Karpas-422 (cell line): ENCODE measurements at places on chromosomes 6 and 20. TPM values are rescaled to one million over a fixed set of nuclear protein-coding genes. Genes with fewer than 3 reads are reported as not detected.
A peak's percentile ranks its signal among the peaks of the same experiment; 100 is the strongest.

DNA sequence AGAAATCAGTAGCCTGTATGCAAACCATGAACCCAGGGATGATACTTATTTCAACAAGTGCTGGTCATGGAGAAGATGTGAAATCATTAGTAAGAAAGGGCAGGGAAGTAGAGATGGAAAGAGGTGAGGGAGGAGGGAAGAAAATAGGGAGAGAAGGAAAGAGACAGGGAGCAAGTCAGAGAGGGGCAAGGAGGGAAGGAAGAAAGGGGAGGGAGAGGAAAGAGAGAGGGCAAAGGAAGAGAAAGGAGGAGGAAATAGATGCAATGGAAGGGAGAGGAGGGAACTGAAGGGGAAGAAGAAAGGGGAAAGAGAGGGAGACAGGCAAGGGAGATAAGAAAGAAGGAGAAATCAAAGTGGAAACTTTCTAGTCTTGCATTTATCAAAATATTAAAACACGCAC, 195.1 kb downstream of the KIF16B start:
- no peaks in the 10 kb centered on the region for H3K4me1 ChIP-seq
- no peak overlapping the region for H3K4me3 ChIP-seq
- no peaks in the 10 kb centered on the region for H3K27me3 ChIP-seq
- no peak overlapping the region for H3K27ac ChIP-seq
- no peak for DNase-seq

DNA sequence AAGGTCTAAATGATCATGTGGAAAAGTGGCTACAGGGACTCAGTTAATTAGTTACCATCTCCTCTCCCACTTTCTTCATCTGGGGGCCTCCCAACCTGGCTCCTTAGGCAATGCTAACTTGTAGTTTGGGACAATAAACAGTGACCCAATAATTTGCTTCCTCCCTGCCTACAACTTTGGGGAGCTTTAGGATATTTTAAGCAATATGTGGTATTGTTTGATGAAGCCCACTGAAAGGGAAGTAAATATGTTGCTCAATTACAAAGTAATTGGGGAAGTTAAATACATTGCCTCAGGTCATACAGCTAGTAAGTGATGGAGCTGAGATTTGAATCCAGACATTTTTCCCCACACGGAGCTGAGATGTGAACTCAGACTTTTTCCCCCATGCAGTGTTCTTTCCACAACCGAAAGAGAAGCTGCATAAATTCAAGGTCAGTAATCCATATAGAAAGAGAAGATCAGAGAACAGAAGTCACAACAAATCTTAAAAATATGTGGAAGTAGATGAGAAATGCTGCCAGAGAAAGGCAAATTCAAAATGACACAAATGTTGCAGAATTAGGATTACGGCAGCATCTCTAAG, 26.6 kb downstream of the ZHX3 start:
- no peaks in the 10 kb centered on the region for H3K27me3 ChIP-seq
- no peak overlapping the region for H3K27ac ChIP-seq
- H3K36me3 ChIP-seq: no peaks in the 10 kb centered on the region
- no peaks in the 10 kb centered on the region for H3K4me1 ChIP-seq

DNA sequence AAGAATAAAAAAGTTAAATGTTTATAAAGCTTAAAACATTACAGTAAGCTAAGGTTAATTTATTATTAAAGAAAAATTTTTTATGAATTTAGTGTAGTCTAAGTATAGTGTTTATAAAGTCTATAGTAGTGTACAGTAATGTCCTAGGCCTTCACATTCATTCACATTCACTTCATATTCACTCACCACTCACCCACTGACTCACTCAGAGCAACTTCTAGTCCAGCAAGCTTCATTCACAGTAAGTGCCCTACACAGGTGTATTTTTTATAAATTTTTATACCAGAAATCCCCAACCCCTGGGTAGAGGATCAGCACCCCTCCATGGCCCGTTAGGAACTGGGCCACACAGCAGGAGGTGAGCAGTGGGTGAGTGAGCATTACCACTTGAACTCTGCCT, 24.3 kb upstream of the ADGRF1 start:
- H3K27ac ChIP-seq: no peak overlapping the region
- no peaks in the 10 kb centered on the region for H3K36me3 ChIP-seq
- no peaks in the 10 kb centered on the region for H3K27me3 ChIP-seq

DNA sequence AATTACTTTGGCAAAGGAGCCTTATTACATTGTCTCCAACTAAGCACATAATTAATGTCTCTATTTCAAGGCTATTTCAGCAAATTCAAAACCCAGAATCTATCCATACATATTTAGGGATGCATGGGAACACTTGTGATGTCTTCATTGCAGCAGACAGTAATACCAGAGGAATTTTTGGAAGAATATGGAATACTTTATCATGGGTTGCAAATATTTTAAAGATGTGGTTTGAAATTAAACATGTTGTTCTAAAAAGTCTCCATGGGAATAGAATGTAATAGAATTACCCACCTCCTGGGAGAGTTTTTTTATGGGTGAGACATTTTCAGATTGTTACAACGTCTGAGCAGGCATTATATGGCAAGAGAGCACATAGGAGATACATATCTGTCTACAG, 170.8 kb downstream of the KCNQ5 start:
- no peaks in the 10 kb centered on the region for H3K36me3 ChIP-seq
- no peaks in the 10 kb centered on the region for H3K27me3 ChIP-seq
- no peak overlapping the region for H3K27ac ChIP-seq
- no peaks in the 10 kb centered on the region for H3K4me1 ChIP-seq

GRCh38 chr20:32445539-32446273, 87.6 kb downstream of the ASXL1 start:
- no peaks in the 10 kb centered on the region for H3K27me3 ChIP-seq
- H3K36me3 ChIP-seq: no peaks in the 10 kb centered on the region
- H3K27ac ChIP-seq: no peak overlapping the region
- peaks cover 33% of the 10 kb centered on the region for H3K4me1 ChIP-seq
- H3K4me3 ChIP-seq: no peak overlapping the region
- peak; percentile 61 for DNase-seq

GRCh38 chr6:89992818-89993217, 98.5 kb downstream of the GJA10 start:
- no peak overlapping the region for H3K27ac ChIP-seq
- no peaks in the 10 kb centered on the region for H3K36me3 ChIP-seq
- H3K4me1 ChIP-seq: no peaks in the 10 kb centered on the region
- H3K4me3 ChIP-seq: no peak overlapping the region
- no peaks in the 10 kb centered on the region for H3K27me3 ChIP-seq

- no peaks in the 10 kb centered on the region for H3K36me3 ChIP-seq
- no peak overlapping the region for H3K4me3 ChIP-seq
- no peak for DNase-seq
- H3K27me3 ChIP-seq: no peaks in the 10 kb centered on the region
Measured at GRCh38 chr6:7954477-7955200, 44.1 kb upstream of the TXNDC5 start.

DNA sequence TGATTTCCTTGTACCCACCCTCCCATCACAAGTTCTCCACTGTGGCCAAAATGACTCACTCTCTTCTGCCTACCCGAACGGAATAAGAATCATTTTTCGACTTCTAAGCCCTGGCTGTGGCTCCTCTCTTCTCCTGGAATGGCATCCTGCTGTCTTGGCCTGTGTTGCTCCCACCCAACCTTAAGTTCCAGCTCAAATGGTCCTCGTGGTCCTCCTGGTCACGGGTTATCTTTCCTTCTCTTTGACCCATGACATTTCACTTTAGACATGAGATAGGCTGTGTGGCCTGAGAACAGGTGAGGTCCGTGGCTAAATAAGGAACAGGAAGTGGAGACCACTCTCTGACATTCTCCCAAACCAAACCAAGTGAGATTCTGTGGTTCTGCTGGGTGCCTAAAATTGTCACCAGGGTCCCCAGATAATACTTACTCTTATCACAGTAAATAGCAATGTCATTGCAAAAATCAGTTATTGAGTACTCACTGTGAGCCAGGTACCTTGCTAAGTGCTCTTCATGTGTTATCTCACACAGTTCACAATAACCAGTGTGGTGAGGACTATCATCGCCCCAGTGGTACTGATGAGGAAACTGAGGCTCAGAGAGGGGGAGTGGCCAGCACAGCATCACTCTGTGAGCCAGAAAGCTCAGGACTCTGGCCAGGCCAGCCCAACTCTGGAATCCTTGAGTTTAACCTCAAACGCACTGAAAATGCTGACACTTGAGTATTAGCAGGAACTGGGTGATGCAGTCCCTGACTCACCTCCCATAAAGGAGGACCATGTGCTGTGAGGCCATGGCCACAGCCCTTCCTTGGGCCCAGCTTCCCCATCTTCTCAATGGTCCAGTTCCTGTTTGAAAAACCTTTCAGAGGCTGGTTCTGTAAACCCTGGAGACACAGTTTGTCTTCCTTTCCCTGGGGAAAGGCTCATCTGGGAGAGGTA, 74.8 kb upstream of the SIRPA start:
- H3K4me3 ChIP-seq: no peak overlapping the region
- DNase-seq: no peak
- H3K4me1 ChIP-seq: peaks cover 15% of the 10 kb centered on the region
- no peak overlapping the region for H3K27ac ChIP-seq
- no peaks in the 10 kb centered on the region for H3K27me3 ChIP-seq

DNA sequence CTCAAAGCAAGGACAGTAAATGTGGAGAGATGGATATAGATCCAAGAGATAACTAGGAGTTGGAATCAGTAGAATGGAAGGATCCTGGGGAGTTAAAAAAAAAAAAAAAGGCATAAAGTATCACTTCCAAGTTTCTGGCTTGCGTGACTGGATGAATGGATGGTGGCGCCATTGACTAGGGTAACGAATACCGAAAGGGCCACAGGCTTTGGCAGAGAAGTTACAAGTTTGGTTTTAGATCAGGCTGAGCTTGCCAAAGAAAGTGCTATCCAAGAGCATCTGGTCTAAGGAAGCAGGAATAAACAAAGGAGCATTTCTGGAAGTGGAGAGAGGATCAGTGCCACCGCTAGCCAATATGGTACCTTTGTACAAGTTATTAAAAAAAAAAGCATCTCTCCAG, 17.5 kb downstream of the L3MBTL1 start:
- H3K4me3 ChIP-seq: no peak overlapping the region
- no peaks in the 10 kb centered on the region for H3K36me3 ChIP-seq
- H3K27ac ChIP-seq: no peak overlapping the region
- no peak for DNase-seq
- H3K27me3 ChIP-seq: no peaks in the 10 kb centered on the region
- no peaks in the 10 kb centered on the region for H3K4me1 ChIP-seq

- H3K4me3 ChIP-seq: peak overlapping the region; percentile 78; the same call in 1 of the 2 replicates
- peaks cover 74% of the 10 kb centered on the region for H3K4me1 ChIP-seq
- no peaks in the 10 kb centered on the region for H3K36me3 ChIP-seq
Measured at GRCh38 chr6:166169549-166170421, 2.1 kb upstream of the TBXT start.

GRCh38 chr20:44424039-44424495, 51.6 kb upstream of the TTPAL start:
- no peaks in the 10 kb centered on the region for H3K27me3 ChIP-seq
- no peak overlapping the region for H3K4me3 ChIP-seq
- DNase-seq: no peak
- H3K27ac ChIP-seq: no peak overlapping the region

GRCh38 chr6:133242637-133243585, 1.8 kb downstream of the EYA4 start:
- DNase-seq: no peak
- no peak overlapping the region for H3K4me3 ChIP-seq
- H3K27me3 ChIP-seq: no peaks in the 10 kb centered on the region

- H3K4me1 ChIP-seq: no peaks in the 10 kb centered on the region
- no peak for DNase-seq
- H3K36me3 ChIP-seq: no peaks in the 10 kb centered on the region
- H3K27me3 ChIP-seq: no peaks in the 10 kb centered on the region
- no peak overlapping the region for H3K4me3 ChIP-seq
- H3K27ac ChIP-seq: no peak overlapping the region
Measured at GRCh38 chr6:148952147-148953035, 205.6 kb downstream of the UST start.

GRCh38 chr20:21378259-21378658, 19.1 kb downstream of the NKX2-4 start:
- H3K4me1 ChIP-seq: peaks cover 20% of the 10 kb centered on the region
- no peak overlapping the region for H3K4me3 ChIP-seq
- DNase-seq: no peak
- peaks cover 6% of the 10 kb centered on the region; the same call in 1 of the 2 replicates for H3K36me3 ChIP-seq
- H3K27ac ChIP-seq: no peak overlapping the region
- H3K27me3 ChIP-seq: no peaks in the 10 kb centered on the region

DNA sequence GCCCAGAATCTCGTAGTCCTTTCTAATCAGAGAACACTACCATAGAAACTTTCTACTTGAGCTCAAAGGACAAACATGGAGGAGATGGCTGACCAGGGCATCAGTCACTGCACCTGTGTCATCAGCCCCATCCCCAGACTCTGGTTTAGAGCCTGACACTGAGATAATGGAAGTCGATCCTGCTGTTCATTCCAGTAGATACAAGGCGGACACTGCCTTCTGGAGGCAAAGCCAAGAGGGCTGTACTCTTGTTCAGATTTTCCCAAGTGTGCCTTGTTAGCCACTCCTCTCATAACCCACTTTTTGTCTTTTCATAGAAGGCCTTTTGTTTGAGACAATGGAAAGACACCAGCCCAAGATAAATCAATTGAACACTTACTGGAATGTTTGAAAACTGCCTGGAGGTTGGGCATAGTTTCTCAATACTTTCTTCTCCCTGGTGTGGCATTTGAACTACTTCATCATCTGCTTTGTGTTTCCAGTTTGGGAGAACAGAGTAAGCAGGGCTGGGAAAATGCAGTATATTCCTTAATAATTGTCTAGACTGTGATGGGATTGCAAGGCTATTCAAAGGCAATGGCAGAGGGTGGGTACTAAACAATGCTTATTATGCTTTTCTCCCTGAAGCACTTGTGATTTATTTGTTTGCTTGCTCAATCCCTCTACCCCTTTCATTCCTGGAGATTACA, 99.7 kb downstream of the CLIC5 start:
- H3K27ac ChIP-seq: no peak overlapping the region
- H3K4me3 ChIP-seq: no peak overlapping the region
- no peak for DNase-seq
- H3K36me3 ChIP-seq: no peaks in the 10 kb centered on the region
- H3K4me1 ChIP-seq: no peaks in the 10 kb centered on the region

DNA sequence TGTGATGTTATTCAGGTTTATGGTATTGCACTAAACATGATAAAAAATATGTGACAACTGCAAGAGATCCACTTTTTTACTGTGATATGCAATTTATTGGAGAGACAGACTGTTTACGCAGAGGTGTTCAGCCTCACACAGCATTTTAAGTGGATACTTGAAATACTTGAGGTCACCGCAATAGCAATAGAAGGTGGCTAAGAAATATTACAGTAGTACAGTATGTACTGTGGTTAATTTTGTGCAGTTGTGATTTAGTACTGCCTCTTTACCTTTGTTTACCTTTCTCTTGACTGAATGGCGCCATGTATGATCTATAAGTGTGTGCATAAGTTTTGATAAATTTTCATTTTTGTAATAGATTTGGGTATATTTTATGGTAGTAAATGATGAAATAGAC, 17.4 kb downstream of the MACROD2 start:
- H3K4me1 ChIP-seq: no peaks in the 10 kb centered on the region
- no peak overlapping the region for H3K27ac ChIP-seq
- DNase-seq: no peak
- H3K27me3 ChIP-seq: peaks cover 2% of the 10 kb centered on the region; the same call in 1 of the 2 replicates
- H3K36me3 ChIP-seq: no peaks in the 10 kb centered on the region
- no peak overlapping the region for H3K4me3 ChIP-seq

- H3K4me3 ChIP-seq: no peak overlapping the region
- DNase-seq: no peak
- H3K36me3 ChIP-seq: no peaks in the 10 kb centered on the region
- H3K27ac ChIP-seq: no peak overlapping the region
Measured at GRCh38 chr20:46552460-46553420, 2.3 kb upstream of the OCSTAMP start.

The TDRD6 gene
- total RNA-seq: 3.5 and 5.4 TPM in 2 replicates

The SLC22A16 gene
- not detected in 2 replicates for total RNA-seq

The ADA gene
- 0.11 TPM in 1 of 2 replicates, not detected in the other for total RNA-seq

The CALHM6 gene
- 0.25 TPM in 1 of 2 replicates, not detected in the other for total RNA-seq

The MOG gene
- not detected in 2 replicates for total RNA-seq

The DEFB110 gene
- total RNA-seq: not detected in 2 replicates

The AVP gene
- not detected in 2 replicates for total RNA-seq

The MAP7 gene
- not detected in 2 replicates for total RNA-seq
